Memory B cell (primary cell): ENCODE measurements at places on chromosomes 6 and 20.

GRCh38 chr6:25971187-25971821 lies 8.7 kb downstream of the TRIM38 start:
- DNase-seq, result no peak

GRCh38 chr6:37695273-37695672 lies 2.4 kb downstream of the MDGA1 start:
- DNase-seq, result no peak

- no peak for DNase-seq
Measured at GRCh38 chr6:11092668-11093375, 812 bp upstream of the SMIM13 start.

DNA sequence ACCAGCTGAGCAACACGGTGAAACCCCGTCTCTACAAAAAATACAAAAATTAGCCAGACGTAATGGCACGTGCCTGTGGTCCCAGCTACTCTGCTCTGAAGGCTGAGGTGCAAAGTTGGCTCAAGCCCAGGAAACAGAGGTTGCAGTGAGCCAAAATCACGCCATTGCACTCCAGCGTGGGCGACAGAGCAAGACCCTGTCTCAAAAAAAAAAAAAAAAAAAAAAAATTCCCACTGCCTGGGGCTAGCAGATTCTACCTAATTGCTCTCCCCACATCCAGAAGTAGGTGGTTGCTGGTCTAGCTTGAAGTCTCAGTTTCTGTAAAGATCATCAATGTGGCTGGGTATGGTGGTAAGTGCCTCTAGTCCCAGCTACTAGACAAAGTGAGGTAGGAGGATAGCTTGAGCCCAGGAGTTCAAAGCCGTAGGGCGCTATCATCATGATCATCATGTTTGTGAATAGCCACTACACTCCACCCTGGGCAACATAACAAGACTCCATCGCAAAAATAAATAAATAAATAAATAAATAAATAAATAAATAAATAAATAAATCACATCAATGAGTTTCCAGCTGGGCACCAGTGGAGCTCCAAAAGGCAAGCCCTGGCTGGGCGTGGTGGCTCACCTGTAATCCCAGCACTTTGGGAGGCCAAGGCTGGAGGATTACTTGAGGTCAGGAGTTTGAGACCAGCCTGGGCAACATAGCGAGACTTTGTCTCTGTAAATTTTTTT lies 6.3 kb upstream of the AP5S1 start:
- DNase-seq, result no peak

- DNase-seq, result peak; percentile 95
Measured at GRCh38 chr20:59032023-59032712, at the start of gene ATP5F1E. Gene ATP5F1E (minus strand): TSS chr20:59032335. CDS start chr20:59032251, 84 bp downstream.

DNA sequence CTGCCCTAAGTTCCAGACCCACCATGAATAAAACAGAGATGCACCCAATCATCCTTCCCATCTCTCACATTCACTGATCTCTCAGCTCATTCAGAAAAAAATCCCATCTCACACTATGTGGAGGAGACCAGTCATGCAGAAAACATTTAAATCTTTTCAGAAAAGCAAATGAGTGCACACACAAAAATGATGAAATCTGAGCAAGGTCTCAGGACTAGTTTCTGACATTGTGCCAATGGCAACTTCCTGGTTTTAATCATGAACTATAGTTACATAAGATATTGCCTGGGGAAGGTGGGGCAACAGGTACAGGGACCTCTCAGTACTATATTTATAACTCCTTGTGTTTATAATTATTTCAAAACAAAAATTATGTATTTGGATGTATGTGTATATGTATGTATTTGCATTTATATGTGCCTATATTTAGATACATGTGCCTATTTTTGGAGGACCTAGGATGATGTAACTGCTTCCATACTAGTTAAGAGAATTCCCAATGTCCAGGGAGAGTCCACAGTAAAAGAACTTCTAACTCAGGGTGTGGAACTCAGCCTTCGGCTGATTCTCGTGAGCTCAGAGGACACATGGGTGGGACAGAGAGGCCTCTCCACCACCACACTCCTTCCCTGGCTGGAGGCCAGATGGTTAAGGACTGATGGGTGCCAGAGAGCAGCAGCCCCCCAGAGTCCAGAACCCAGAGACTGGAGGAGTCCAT lies 71.7 kb upstream of the MAP3K4 start:
- no peak for DNase-seq

- no peak for DNase-seq
Measured at GRCh38 chr6:74467533-74468215, 738.2 kb downstream of the COL12A1 start.

- no peak for DNase-seq
Measured at GRCh38 chr6:8352335-8352965, 82.9 kb downstream of the SLC35B3 start.

- no peak for DNase-seq
Measured at GRCh38 chr20:32411955-32412706, 54.0 kb downstream of the ASXL1 start.

- no peak for DNase-seq
Measured at GRCh38 chr6:160882006-160882405, 109.6 kb upstream of the MAP3K4 start.

DNA sequence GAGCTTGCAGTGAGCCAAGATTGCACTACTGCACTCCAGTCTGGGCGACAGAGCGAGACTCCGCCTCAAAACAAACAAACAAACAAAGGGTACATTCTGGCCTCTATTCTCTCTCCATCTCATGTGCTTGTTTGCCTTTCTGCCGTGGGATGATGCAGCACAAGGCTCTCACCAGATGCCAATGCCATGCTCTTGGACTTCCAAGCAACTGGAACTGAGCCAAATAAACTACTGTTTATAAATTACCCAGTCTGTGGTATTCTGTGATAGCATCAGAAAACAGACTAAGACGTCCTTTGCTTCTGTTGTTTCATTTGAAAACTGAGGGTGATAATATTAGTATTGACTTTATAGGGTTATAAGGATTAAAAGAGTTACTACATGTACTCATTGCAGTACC lies 3.6 kb upstream of the BRD2 start:
- no peak for DNase-seq

GRCh38 chr20:58719258-58719657 lies 26.7 kb downstream of the NPEPL1 start:
- no peak for DNase-seq

DNA sequence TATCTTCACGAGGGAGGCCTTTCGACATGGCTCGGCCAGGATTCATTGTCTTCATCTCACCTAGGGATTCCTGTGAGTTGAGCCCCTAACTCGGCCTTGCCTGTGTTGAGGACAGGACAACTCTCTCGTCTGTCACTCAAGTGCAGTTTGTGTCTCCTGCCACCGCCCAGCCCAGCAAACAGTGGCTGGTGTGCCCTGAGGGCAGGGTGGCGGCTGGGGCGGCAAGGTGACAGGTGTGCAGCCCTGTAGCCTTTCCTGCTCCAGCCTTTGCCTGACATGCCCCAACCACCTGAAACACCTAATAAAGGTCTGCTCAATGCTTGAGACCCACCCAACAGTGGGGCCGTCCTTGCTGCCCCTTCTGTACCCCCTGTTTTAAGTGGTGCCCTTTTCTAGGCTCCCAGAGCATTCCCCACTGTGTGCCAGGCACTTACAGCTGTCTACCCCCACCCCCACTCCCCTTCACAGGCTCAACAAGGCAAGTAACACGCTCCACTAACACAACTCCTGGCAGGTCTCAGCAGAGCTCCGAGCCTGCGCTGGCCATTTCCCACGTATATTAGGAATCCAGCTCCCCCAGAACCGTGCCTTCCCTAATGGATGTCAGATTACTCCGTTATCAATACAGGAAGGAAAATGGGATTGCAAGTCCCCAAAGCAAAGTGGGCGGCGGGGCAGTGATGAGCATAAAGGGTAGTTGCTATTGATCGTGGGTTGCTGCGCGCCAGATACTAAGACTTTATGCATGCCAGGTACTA lies 17.7 kb downstream of the GFRA4 start:
- no peak for DNase-seq
